Hematopoietic multipotent progenitor cell treated with erythropoietin and hydrocortisone succinate and interleukin-3 and kit ligand, for 4 days (in vitro differentiated cells): ENCODE measurements at places on chromosomes 2 and 18.
A peak's percentile ranks its signal among the peaks of the same experiment; 100 is the strongest.

GRCh38 chr2:66013456-66013855 is 421.5 kb upstream of the MEIS1 start:
- DNase-seq, result peak; percentile 10

DNA sequence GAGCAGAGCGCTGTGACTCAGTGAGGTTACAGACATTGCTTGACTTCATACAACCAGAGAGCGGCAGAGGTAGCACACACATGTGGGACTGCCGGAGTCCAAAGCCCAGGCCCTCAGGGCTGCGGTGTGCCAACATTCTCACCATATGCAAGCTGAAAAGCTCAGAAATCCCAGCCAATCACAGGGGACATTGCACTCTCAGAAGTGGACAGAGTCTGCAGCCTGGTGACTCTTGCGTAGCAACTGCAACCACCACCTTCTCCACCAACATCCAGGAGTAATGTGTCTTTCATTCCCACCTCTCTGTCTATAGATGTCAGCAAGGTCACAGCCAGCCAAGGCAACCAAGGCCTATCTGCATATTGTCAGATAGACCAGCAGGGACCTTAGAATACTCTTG is 158.1 kb downstream of the TTC32 start:
- DNase-seq, result no peak

DNA sequence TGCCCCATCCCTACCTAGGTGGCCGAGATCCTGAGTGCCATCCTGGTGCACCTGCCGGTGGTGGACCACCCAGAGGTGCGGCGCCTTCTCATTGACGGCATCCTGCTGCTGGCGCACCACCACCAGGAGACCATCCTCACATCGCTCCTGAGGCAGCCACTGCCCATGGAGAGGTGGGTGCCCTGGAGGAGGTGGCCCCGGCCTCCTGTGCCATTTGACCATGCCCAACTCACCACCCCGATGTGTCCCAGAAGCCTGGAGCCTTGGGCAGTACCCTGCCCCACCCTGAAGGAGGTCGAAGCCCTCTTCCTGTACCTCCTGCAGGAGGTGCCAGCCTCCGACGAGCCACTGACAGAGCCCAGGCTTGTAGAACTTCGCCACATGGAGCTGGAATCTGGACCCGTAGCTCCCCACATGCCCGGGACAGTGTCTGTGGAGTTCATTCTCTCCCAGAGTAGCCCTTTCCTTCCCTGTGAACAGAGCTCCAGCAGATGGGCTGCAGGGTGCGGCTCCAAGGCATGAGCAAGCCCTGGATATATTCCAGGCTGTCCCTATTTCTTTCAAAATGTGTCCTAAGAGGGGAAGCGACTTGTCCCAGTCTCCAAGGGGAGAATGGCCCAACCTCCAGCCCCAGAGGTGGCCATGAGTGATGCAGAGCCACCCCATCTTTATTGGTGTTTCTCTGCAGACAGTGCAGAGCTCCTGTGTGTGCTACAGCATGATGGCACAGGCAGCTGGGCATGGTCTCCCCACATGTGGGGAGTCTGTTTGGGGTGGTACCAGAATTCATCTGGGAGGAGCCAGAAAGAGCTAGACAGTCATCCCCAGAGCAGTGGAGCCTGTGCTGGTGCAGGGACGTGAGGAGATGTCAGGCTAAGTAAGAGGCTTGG is 34.2 kb downstream of the HJURP start:
- no peak for DNase-seq

DNA sequence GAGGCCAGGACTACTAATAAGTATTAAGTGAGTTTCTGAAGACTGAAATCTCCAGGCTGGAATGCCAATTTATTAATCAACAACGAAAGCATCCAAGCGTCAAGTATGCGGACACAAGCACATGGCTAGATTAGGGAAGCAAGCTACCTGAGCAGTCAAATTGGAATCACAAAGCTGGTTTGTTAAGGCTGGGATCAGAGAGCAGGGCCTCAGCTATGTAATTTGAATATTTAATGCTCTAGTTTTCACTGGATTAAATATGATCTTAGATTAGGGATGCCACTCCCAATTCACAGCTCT is 5.7 kb downstream of the CCL20 start:
- DNase-seq, result no peak

- no peak for DNase-seq
These were observed 816.2 kb downstream of the TDRD15 start for GRCh38 chr2:21939967-21940366.

- DNase-seq, result no peak
These were observed 39.8 kb upstream of the EVA1A start for GRCh38 chr2:75600461-75601011.
